Naive thymus-derived CD4-positive, alpha-beta T cell (primary cell): ENCODE measurements at places on chromosomes 12 and 14. TPM values are rescaled to one million over a fixed set of nuclear protein-coding genes. Genes with fewer than 3 reads are reported as not detected.
A peak's percentile ranks its signal among the peaks of the same experiment; 100 is the strongest.

- no peaks in the 10 kb centered on the region for H3K36me3 ChIP-seq
- no peak within 1 kb of the TSS for H3K27ac ChIP-seq
- H3K4me1 ChIP-seq: no peaks in the 10 kb centered on the region
- DNase-seq: no peak
- H3K27me3 ChIP-seq: peaks cover 2% of the 10 kb centered on the region
Measured at GRCh38 chr12:1820191-1820895, at the start of gene LRTM2. TSS of gene LRTM2 (plus strand) at chr12:1820565. CDS start at chr12:1828149, 7,584 bp downstream.

GRCh38 chr12:46490635-46491034 lies 118.1 kb upstream of the SLC38A2 start:
- no peaks in the 10 kb centered on the region for H3K4me1 ChIP-seq
- H3K4me3 ChIP-seq: no peak overlapping the region
- no peaks in the 10 kb centered on the region for H3K36me3 ChIP-seq

- no peaks in the 10 kb centered on the region for H3K36me3 ChIP-seq
Measured at GRCh38 chr14:92258934-92259333, 64.0 kb upstream of the SLC24A4 start.

GRCh38 chr14:100359881-100360280 lies 36.7 kb downstream of the SLC25A47 start:
- H3K27me3 ChIP-seq: no peaks in the 10 kb centered on the region
- no peak overlapping the region for H3K4me3 ChIP-seq

- H3K4me3 ChIP-seq: no peak overlapping the region
- H3K27ac ChIP-seq: peak overlapping the region; percentile 21
- H3K36me3 ChIP-seq: no peaks in the 10 kb centered on the region
- no peaks in the 10 kb centered on the region for H3K4me1 ChIP-seq
- H3K27me3 ChIP-seq: peaks cover 3% of the 10 kb centered on the region
Measured at GRCh38 chr14:103057028-103057371, 349 bp downstream of the CDC42BPB start.

GRCh38 chr12:131260251-131260905 lies 306.7 kb downstream of the ADGRD1 start:
- H3K27me3 ChIP-seq: no peaks in the 10 kb centered on the region
- no peak overlapping the region for H3K4me3 ChIP-seq
- no peak overlapping the region for H3K27ac ChIP-seq
- H3K4me1 ChIP-seq: no peaks in the 10 kb centered on the region
- no peaks in the 10 kb centered on the region for H3K36me3 ChIP-seq

GRCh38 chr12:89878950-89879349 lies 170.3 kb upstream of the ATP2B1 start:
- H3K27me3 ChIP-seq: no peaks in the 10 kb centered on the region
- H3K36me3 ChIP-seq: no peaks in the 10 kb centered on the region
- no peak overlapping the region for H3K27ac ChIP-seq
- DNase-seq: no peak
- peaks cover 31% of the 10 kb centered on the region for H3K4me1 ChIP-seq

GRCh38 chr14:95274279-95274678 lies 45.4 kb downstream of the CLMN start:
- H3K36me3 ChIP-seq: no peaks in the 10 kb centered on the region
- no peaks in the 10 kb centered on the region for H3K27me3 ChIP-seq
- H3K4me1 ChIP-seq: no peaks in the 10 kb centered on the region

- no peak overlapping the region for H3K4me3 ChIP-seq
- H3K36me3 ChIP-seq: no peaks in the 10 kb centered on the region
- no peak for DNase-seq
- no peak overlapping the region for H3K27ac ChIP-seq
- H3K4me1 ChIP-seq: no peaks in the 10 kb centered on the region
- peaks cover 2% of the 10 kb centered on the region for H3K27me3 ChIP-seq
Measured at GRCh38 chr12:114693059-114693531, 9.1 kb upstream of the TBX3 start.

DNA sequence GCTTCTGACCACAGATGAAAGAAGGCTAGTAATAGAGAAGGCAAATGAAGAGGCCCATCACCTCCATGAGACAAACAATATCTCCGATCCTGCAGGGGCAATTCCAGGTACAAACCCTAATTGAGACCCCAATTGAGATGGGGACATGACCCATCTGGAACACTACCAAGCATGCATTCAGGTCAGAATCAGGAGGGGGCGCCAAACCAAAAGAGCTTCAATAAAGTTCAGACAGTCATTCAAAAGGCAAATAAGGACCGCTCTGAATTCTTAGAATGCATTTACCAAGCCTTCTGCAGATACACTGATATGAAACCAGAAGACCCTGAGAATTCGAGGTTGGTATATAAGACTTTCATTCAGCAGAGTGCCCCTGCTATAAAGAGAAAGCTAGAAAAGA lies 10.2 kb upstream of the EDDM3B start:
- no peaks in the 10 kb centered on the region for H3K27me3 ChIP-seq
- no peak overlapping the region for H3K4me3 ChIP-seq
- no peak overlapping the region for H3K27ac ChIP-seq
- no peaks in the 10 kb centered on the region for H3K4me1 ChIP-seq
- no peaks in the 10 kb centered on the region for H3K36me3 ChIP-seq

DNA sequence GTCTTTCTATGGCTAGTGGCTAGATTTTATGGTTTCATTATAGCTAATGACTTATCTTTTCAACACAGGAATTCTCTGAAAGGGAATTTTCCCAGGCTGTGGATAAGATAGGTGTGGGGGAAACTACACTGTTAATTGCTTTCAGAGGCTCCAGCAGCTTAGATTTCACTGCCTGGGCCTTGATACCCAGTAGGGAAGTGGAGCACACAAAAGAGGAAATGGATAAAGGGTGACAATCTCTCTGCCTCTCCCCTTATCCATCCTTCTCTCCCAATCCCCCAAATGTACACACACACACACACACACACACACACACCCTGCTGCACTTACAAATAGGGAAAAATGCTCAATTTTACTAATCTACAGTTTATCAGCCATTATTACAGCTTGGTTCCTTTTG lies 19.1 kb downstream of the SIX4 start:
- no peaks in the 10 kb centered on the region for H3K4me1 ChIP-seq
- H3K27me3 ChIP-seq: no peaks in the 10 kb centered on the region
- H3K4me3 ChIP-seq: no peak overlapping the region
- DNase-seq: no peak

GRCh38 chr14:96309896-96310330 lies 53.2 kb downstream of the ATG2B start:
- H3K4me3 ChIP-seq: no peak overlapping the region
- peaks cover 13% of the 10 kb centered on the region for H3K36me3 ChIP-seq
- no peak overlapping the region for H3K27ac ChIP-seq
- DNase-seq: no peak
- H3K4me1 ChIP-seq: no peaks in the 10 kb centered on the region
- H3K27me3 ChIP-seq: no peaks in the 10 kb centered on the region

GRCh38 chr12:80702889-80703805 lies 4.3 kb upstream of the MYF6 start:
- no peaks in the 10 kb centered on the region for H3K36me3 ChIP-seq
- H3K27me3 ChIP-seq: no peaks in the 10 kb centered on the region
- no peaks in the 10 kb centered on the region for H3K4me1 ChIP-seq
- no peak overlapping the region for H3K27ac ChIP-seq
- no peak for DNase-seq

GRCh38 chr14:73236752-73237218 lies 521 bp upstream of the PAPLN start:
- no peaks in the 10 kb centered on the region for H3K4me1 ChIP-seq
- peaks cover 8% of the 10 kb centered on the region for H3K27me3 ChIP-seq
- no peak for DNase-seq
- no peak overlapping the region for H3K27ac ChIP-seq
- no peaks in the 10 kb centered on the region for H3K36me3 ChIP-seq

DNA sequence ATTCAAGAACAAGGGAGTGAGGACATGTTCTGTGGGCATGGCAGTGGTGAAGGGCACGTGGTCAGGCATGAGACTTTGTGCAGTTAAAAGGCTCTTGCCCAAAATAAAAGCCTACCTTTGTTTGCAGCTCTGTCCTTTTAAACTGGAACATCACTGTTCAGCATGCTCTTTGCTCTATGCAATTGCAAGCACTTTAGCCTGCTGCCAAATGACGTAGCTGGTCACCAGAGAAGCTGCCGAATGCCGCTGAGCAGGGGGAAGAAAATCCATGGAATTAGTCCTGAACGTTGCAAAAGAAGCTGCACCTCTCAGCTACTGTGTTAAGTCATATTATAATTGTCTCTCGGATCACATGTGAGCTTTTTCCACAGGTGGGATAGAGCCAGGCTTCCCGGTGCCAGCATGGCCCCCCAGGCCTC lies 176.3 kb upstream of the DIO2 start:
- no peak overlapping the region for H3K27ac ChIP-seq
- DNase-seq: no peak
- H3K36me3 ChIP-seq: no peaks in the 10 kb centered on the region

DNA sequence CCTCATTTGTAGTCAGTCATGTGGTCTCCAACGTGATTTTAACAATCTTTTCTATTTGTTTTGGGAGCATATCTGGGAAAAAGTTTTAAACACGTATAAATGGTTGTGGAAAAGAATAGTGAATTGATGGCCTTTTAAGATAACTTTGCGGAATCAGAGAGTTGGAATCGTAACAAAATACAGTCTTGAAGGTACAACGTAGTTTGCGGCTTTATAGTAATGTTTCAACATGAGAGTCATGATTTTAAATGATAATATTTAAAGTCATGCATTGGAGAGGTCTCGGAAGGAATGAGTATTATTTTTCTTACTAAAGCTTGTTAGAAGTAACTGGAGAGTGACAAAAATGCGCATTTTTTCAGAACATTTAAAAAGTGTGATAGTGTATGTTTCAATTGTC lies 1.6 kb downstream of the AEBP2 start:
- no peaks in the 10 kb centered on the region for H3K27me3 ChIP-seq
- no peak for DNase-seq
- no peaks in the 10 kb centered on the region for H3K36me3 ChIP-seq
- H3K4me3 ChIP-seq: peak overlapping the region; percentile 59

DNA sequence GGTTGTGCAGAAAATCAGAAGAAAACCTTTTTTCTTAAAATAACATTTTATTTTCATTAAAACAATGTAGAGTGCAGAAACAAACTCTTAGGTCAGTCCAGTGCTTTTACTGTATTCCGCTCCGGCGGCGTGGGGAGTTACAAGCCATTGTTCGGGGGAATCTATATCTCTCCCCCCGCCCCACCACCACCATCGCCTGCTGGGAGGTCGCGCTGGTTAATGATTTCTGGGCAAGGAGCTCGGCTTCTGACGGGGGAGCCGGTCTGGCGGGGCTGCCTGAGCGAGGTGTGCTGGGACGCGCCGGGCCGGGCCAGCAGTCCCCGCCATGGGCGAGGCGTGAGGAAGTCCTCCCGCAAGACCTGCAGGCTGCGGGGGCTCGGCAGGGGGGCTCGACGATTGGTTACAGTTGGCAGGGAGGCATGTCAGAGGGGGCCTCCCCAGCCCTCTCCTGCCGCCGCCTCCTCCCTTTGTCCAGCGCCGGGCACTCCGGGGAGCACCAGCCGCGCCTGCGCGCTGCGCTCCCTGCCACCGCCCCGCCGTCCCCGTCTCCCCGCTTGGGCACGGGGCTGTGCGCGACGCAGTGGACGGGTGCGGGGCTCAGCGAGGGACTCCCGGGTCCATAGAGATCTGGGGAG lies 1.0 kb upstream of the DUSP6 start:
- H3K4me1 ChIP-seq: peaks cover 25% of the 10 kb centered on the region
- DNase-seq: peak; percentile 4
- peak overlapping the region; percentile 68 for H3K4me3 ChIP-seq
- no peaks in the 10 kb centered on the region for H3K36me3 ChIP-seq
- H3K27me3 ChIP-seq: no peaks in the 10 kb centered on the region

GRCh38 chr12:91219919-91220318 lies 37.3 kb upstream of the DCN start:
- H3K36me3 ChIP-seq: no peaks in the 10 kb centered on the region
- H3K27ac ChIP-seq: no peak overlapping the region

Gene KRT78
- not detected for total RNA-seq

Gene RD3L
- not detected for total RNA-seq

Gene FZD10
- total RNA-seq: not detected in 2 replicates

Gene KRT71
- not detected for total RNA-seq

Gene INF2
- total RNA-seq: 136 and 140 TPM in 2 replicates
